AG04449 (cell line): ENCODE measurements at places on chromosomes 6 and 20.

- no peak for DNase-seq
These were observed 67.9 kb downstream of the SLC2A10 start for GRCh38 chr20:46777331-46777730.

DNA sequence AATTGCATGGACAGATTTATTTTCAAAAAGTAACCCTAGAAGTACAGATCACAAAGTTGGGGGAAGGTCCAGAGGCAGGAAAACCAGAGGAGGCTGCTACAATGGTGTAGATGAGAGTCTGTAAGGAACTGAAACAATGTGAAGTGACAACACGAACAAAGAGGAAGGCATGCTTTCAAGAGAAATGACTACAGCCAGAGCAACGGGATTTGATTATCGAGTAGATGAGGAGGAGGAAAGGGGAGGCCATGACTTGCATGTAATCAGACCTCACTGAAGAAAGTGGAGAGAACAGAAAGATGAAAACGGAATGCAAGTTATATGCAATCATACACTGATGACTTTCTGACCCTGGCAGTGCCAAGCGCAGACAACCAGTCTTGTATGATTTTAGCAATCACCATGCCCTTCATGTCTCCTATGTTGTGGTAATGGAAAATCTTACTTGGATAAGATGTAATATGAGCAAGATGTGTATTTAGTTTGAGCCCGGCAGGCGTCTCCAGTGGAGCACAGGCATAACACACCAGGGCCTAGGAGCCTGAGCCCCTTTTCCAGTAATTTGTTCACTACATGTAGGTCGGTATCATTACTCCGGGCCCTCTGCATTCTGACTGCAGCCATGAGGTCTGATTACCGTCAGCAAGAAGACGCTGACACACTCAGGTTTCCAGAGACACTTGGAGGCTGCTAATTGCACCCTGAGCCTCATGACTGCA lies 34.0 kb upstream of the FAM83C start:
- no peak for DNase-seq

DNA sequence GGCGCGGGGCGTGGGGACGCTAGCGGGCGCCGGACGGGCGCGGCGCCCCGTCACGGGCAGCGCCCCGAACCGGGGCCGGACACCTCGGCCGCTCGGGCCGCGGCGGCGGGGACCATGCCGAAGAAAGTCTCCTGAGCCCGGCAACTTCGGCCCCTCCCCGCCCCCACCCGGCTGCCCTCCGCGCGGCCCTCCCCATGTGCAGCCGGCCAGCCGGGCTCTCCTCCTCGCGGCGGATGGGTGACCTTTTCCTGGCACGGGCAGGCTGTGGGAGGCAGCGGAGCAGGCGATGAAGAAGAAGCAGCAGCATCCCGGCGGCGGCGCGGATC lies 278 bp downstream of the UST start:
- no peak for DNase-seq

- no peak for DNase-seq
These were observed 28.9 kb downstream of the TBC1D7 start for GRCh38 chr6:13299403-13299821.

DNA sequence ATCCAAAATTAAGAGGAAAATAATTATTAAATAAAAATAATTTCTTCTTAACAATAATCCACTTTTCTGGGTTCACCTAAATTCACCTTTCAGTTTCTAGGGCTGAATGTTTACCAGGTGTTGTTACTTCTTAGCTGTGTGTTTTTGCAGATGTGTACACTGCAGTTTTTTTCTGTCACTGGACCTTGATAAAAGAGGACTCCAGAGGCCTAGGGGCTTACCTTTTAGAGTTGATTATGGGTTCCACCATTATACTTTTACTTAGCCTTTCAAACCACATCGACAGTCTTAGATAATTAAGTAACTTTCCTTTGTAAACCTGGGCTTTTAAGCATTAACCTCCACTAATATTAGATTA lies 766.5 kb downstream of the BCKDHB start:
- DNase-seq = no peak

GRCh38 chr6:35445691-35446090 lies 6.4 kb upstream of the FANCE start:
- DNase-seq = no peak

DNA sequence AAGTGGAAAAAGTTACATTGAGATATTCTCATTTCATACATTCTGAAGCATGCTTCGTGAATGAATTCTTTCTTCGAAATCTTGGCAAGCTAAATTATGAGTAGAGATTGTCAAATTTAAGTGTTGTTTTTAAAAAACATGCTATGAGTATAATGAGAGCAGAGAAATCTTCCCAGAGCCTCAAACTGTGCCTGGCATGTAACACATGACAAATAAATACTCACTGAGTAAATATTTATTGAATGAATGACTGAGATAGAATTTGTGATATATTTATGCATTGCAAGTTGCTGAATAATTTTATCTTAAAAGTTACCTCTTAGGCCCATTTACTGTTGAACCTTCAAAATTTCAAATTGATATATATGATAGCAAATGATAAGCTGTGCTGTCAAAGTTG lies 24.7 kb upstream of the CD2AP start:
- DNase-seq = no peak
